ENCODE measurements at places on chromosomes 11 and 22. TPM values are rescaled to one million over a fixed set of nuclear protein-coding genes. Genes with fewer than 3 reads are reported as not detected.

DNA sequence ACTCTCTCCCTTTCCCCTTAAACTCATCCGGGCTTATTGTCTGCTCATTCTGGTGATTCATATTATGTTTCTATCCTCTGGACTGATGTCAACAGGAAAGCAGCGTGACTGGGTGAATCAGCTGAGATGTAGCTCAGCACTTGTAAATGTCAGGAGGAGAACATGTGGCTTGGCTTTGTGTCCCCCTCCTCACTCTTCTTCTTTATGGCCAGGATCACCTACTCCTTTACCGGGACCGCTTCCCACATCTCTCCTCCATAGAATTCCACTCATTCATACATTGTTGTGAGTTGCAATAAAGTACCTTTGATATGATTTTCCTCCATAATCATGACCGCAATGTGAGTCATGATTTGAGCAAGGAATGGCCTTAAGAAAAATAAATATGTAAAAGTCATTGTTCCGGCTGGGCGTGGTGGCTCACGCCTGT lies 15.8 kb upstream of the SYN3 start:
- H3K4me3 ChIP-seq, result no peak overlapping the region
- H3K4me1 ChIP-seq, result no peaks in the 10 kb centered on the region
- H3K27me3 ChIP-seq, result no peaks in the 10 kb centered on the region
- no peak for DNase-seq
- no peak overlapping the region for H3K27ac ChIP-seq
- no peaks in the 10 kb centered on the region for H3K36me3 ChIP-seq

DNA sequence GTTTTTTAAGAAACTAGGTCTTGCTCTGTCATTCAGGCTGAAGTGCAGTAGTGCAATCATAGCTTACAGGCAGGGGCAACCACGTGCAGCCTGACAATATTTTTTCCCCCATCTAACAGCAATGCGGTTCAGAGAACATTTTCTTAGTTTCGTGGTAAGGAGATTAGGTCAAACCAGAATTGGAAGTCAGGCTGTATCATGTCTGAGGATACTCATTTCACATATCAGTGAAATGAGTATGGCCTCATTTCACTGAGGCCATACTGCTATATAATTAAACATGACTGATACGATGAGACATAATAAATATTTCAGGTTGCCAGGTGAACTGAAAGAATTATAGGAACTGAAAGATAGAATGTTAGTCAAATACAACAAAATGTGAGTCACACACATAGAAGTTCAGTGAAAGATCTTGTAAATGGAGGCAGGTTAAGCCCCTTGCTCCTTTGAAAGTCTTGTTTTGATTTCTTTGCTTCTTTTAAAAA lies 32.5 kb upstream of the IZUMO1R start:
- H3K4me1 ChIP-seq, result no peaks in the 10 kb centered on the region
- no peak overlapping the region for H3K4me3 ChIP-seq
- H3K36me3 ChIP-seq, result no peaks in the 10 kb centered on the region
- no peak for DNase-seq
- no peaks in the 10 kb centered on the region for H3K27me3 ChIP-seq
- H3K27ac ChIP-seq, result no peak overlapping the region

DNA sequence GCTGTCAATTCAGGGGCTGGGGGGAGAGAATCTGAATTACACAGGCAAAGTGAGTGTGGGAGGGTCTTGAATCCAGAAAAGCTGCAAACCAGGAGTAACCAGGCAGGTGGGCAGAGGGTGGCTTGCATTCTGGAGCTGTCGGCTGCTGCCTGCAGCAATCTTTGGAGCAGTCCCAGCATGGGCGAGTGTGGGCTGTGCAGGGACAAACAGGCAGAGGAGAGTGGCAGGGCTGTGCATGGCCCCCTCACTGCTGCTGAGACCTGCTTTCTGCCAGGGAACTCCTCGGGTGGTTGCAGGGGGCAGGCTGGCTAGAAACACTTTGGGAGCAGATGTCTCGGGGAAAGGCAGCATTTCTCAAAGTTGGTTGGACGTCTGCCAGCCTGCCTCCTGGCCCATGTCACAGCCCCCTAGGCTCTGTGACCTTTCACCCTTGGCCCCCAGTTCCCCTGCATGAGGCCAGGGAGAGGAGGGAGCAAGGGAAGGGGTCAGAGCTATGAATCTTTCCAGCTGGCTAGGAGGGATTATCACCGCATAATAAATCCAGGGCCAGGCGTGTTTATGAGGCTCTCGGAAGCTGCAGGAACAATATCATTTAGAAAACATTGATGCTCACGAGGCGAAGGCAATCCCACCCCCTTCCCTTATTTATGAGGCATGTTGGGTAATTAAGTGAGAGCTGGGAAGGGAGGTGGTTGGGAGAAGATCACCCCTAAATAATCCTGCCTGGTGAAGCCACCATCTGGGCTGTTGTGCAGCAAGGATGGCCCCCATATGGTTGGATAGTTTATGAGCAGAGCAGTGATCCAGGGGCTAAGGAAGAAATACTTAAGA lies 212.3 kb upstream of the NCAM1 start:
- no peaks in the 10 kb centered on the region for H3K36me3 ChIP-seq
- no peaks in the 10 kb centered on the region for H3K27me3 ChIP-seq
- no peaks in the 10 kb centered on the region for H3K4me1 ChIP-seq
- no peak overlapping the region for H3K27ac ChIP-seq
- no peak overlapping the region for H3K4me3 ChIP-seq
- no peak for DNase-seq

- H3K27me3 ChIP-seq, result no peaks in the 10 kb centered on the region
- no peak overlapping the region for H3K4me3 ChIP-seq
- no peaks in the 10 kb centered on the region for H3K36me3 ChIP-seq
- no peaks in the 10 kb centered on the region for H3K4me1 ChIP-seq
- no peak overlapping the region for H3K27ac ChIP-seq
- no peak for DNase-seq
These were observed 1433.8 kb downstream of the BRD1 start for GRCh38 chr22:48393885-48394284.

- no peak for DNase-seq
- no peak overlapping the region for H3K4me3 ChIP-seq
- H3K27ac ChIP-seq, result no peak overlapping the region
These were observed 71.7 kb upstream of the DRD2 start for GRCh38 chr11:113546757-113547507.

Gene NEU3
- total RNA-seq, result 2.9 TPM

- H3K4me3 ChIP-seq, result no peak overlapping the region
- no peaks in the 10 kb centered on the region for H3K36me3 ChIP-seq
- no peak for DNase-seq
- H3K27me3 ChIP-seq, result peaks cover 3% of the 10 kb centered on the region
- no peaks in the 10 kb centered on the region for H3K4me1 ChIP-seq
- H3K27ac ChIP-seq, result no peak overlapping the region
These were observed 86.2 kb downstream of the CACNA1I start for GRCh38 chr22:39656495-39657490.

DNA sequence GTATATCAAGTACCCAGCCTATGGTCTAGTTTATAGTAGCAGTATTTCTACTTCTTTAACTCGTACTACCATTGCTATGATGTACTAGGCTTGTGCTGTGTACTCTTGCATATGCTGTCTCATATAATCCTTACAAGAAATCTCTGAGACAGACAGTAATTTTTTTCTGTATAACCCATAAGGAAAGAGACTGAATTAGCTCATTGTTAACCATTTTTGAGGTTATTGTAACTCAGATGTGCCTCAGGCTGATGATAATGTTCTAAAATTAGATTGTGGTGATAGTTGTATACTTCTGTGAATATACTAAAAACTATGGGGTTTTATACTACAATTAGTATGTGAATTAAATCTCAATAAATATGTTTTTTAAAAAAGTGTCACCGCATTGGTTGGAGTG lies 112.2 kb upstream of the RRM1 start:
- no peak overlapping the region for H3K27ac ChIP-seq
- no peaks in the 10 kb centered on the region for H3K36me3 ChIP-seq
- no peaks in the 10 kb centered on the region for H3K27me3 ChIP-seq
- H3K4me3 ChIP-seq, result no peak overlapping the region

- H3K4me3 ChIP-seq, result no peak overlapping the region
- peaks cover 3% of the 10 kb centered on the region for H3K4me1 ChIP-seq
- no peak overlapping the region for H3K27ac ChIP-seq
- peaks cover 8% of the 10 kb centered on the region for H3K36me3 ChIP-seq
- DNase-seq, result no peak
These were observed 19.1 kb upstream of the TEF start for GRCh38 chr22:41362615-41363014.

DNA sequence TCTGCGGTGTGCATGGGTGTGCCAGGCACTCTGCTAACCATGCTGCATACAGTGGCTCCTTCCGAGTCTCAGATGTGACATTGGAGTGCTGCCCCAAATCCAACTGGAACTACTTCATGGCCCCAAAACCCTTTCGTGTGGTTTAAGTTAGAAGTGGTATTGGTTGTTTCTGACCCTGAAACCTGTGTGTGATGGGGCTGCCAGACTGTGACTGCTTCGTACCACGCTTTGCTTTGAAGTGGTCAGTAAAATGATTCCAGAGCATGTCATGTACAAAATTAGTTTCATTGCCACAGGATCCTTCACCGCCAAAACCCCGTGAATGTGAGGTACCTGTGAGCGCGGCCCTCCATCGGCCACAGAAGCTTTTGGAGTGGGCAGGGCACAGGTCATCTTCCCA lies 142.2 kb downstream of the WNT7B start:
- H3K27ac ChIP-seq, result no peak overlapping the region
- H3K4me3 ChIP-seq, result no peak overlapping the region

- H3K36me3 ChIP-seq, result no peaks in the 10 kb centered on the region
- H3K4me1 ChIP-seq, result peaks cover 3% of the 10 kb centered on the region
- H3K27ac ChIP-seq, result peak overlapping the region; percentile 61
These were observed 90.4 kb downstream of the ABTB2 start for GRCh38 chr11:34267417-34267816.

DNA sequence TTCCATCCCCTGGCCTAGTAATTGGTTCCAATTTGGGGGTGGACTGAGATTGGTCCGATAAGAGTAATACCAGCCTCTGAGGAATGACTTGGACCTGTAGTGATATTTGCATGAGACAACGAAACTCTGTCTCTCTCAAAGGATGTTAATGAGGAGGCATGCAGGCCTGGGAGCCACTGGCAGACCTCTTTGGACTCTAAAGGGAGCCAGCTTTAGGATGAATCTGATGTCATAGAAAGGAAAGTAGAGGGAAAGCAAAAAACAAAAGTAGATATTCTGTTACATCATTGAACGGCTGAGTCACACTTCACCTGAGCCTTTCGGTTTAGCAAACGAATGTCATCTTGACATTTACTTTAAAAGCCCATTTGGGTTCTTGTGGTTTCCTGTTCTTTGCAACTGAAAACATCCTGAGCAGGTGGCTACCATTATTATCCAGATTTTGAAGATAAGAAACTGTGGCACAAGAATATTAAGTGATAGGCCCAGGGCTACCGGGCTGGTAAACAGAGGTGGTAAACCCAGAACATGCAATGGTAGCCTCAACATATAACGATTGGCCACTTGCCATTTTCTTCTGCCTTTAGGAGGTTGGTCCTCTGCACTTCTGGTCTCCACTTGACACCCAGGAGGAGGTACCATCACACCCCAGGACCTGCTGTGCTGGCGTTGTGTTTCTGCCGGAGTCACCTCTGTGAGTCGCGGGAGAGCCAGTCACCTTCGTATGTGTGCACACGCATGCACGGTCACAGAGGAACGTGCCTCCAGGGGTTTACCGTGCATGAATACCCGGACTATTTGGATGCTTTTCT lies 42.7 kb downstream of the RTL6 start:
- no peaks in the 10 kb centered on the region for H3K4me1 ChIP-seq
- no peak for DNase-seq
- H3K27me3 ChIP-seq, result no peaks in the 10 kb centered on the region
- no peak overlapping the region for H3K27ac ChIP-seq

DNA sequence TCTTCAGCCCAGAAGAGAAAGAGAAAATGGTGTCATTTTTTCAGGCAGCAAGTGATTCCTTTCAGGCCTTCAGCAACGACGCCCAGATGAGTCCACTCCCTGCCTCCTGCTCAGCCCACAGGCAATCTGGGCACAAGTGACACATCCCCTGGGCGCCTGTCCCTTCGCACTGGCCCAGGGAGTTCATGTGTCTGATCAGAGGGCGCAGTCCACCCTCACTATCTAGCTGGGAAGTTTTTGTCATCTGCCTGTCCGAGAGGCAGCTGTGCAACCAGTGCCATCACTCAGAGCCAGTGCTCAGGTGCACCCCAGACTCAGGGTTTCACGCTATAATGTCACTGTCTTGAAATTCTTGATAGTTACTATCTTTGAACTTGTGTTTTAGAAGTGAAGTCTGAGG lies 1.4 kb upstream of the KCNQ1OT1 start:
- H3K4me1 ChIP-seq, result peaks cover 4% of the 10 kb centered on the region
- no peaks in the 10 kb centered on the region for H3K36me3 ChIP-seq
- no peaks in the 10 kb centered on the region for H3K27me3 ChIP-seq
- H3K4me3 ChIP-seq, result no peak overlapping the region
- DNase-seq, result peak; percentile 0

GRCh38 chr11:119340335-119341221 lies at the start of gene C1QTNF5:
TSS of gene C1QTNF5 (minus strand) at chr11:119340883. CDS start at chr11:119340397, 486 bp downstream.
- no peaks in the 10 kb centered on the region for H3K27me3 ChIP-seq
- peaks cover 29% of the 10 kb centered on the region for H3K4me1 ChIP-seq
- DNase-seq, result peak; percentile 90
- peak within 1 kb of the TSS; percentile 96 for H3K27ac ChIP-seq
- no peaks in the 10 kb centered on the region for H3K36me3 ChIP-seq

DNA sequence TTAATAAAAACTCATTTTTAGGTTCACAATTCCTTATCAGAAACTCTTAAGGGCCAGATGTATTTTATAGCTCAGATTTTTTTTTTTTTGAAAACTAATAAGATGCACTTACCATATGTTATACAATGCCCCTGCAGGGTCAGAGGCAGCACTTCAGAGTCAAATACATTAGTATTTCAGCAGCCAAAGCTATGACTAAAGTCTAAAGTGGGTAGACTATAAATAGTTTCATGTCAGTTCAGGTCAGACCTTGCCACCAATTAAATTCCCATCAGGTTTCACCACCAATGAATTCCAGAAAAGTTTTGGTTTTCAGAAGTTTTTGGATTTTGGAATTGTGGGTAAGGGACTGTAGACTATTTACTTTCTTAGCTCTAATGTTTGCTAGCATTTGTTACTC lies 75.9 kb downstream of the FAM83F start:
- no peak overlapping the region for H3K27ac ChIP-seq
- no peak overlapping the region for H3K4me3 ChIP-seq
- no peaks in the 10 kb centered on the region for H3K36me3 ChIP-seq
- H3K4me1 ChIP-seq, result peaks cover 15% of the 10 kb centered on the region

DNA sequence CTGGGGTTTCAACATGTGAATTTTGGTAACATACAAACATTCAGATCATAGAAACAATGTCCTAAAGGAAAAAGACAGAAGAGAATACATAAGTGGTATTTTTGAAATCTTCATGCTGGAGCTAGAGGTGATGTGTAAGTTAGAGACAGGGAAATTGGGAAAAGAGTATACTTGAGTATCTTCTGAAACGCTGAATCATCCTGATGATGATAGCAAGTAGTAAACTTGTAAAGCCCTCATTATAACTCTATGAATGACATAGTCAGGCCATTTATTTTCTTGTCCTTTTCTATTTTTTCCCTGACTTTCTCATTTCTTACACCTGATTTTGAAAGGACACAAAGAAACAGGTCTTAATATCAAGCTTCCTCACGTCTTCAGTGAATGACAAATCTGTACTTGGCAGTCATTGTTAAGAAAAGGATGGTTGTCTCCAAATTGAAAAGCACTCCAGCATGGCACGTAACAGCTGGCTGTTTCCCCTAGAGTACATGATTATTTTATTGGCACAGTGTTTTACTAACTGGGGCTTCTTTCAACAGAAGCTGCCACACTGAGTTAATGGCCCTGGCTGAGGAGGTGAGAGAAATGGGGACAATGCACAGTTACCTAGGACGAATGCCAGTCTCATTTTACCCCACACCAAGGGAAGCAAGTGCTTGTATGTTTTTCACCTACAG lies 140.7 kb upstream of the CTSC start:
- H3K4me3 ChIP-seq, result no peak overlapping the region
- no peaks in the 10 kb centered on the region for H3K27me3 ChIP-seq
- no peak overlapping the region for H3K27ac ChIP-seq

Gene TUBA8
- total RNA-seq, result not detected

- H3K36me3 ChIP-seq, result peaks cover 88% of the 10 kb centered on the region
- no peaks in the 10 kb centered on the region for H3K4me1 ChIP-seq
- no peak for DNase-seq
- no peak overlapping the region for H3K27ac ChIP-seq
These were observed 17.1 kb downstream of the PHRF1 start for GRCh38 chr11:593347-593746.

All from ascending aorta (tissue), 2 donors.